ENCODE measurements at places on chromosomes 12 and 14. TPM values are rescaled to one million over a fixed set of nuclear protein-coding genes. Genes with fewer than 3 reads are reported as not detected.

- no peak for DNase-seq
These were observed 418.1 kb downstream of the LRIG3 start for GRCh38 chr12:58502226-58502625.

- no peak for DNase-seq
These were observed 183.7 kb upstream of the DIO2 start for GRCh38 chr14:80395031-80395430.

The SIVA1 gene
- polyA plus RNA-seq = 68.6 TPM

DNA sequence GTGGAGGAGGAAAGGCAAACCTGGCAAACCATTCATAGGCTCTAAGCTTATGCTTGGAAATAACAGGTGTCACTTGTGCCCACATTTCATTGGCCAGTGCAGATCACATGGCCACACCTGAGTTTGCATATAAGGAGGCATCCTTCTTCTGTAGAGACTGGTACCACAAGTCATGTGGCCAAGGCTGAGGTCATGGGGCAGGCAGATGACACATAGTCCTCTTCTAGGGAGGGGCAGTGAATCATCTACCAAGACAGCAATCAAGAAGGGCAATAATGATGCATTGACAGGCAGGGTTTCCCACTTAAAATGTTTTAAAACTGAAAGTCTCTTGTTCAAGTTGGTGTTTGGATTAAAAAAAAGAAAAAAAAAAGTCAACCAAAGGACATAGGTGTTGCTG, 77.3 kb downstream of the DAAM1 start:
- DNase-seq = no peak

DNA sequence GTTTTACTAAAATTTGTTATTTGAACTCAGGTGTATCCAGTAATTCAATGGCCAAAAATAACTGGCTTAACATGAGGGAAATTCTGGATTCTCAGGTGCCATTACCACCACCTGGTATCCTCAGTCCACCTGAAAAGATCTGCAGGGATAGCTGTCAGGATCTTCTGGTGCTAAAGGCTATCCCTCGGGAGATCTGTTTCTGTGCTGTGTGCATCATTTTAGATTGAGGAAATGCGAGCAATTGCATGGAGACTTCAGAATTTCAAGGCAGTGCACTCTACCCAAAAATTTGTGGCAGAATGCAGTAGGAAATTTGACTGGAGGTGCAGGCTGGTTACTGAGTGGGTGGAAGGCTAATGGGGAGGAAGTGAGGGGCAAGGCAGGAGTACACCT, 26.4 kb downstream of the ZCCHC8 start:
- no peak for DNase-seq

GRCh38 chr14:55752580-55753390, 172.8 kb downstream of the KTN1 start:
- DNase-seq = no peak

DNA sequence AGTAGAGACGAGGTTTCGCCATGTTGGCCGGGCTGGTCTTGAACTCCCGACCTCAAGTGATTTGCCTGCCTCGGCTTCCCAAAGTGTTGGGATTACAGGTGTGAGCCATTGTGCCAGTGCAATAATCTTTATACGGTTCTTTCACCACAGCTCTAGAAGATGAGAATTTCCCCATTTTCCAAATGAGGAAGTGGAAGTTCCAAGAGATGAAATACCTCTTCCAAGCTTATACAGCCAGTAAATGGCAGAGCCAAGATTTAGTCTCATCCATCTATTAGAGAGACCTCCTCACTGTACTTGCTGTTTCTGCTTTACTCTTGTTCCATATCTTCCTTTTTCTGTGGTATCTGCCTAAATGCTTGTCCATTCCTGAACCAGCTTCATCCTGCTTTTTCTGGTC, 3.1 kb upstream of the LMNTD1 start:
- DNase-seq = no peak
